ENCODE measurements at places on chromosomes 16 and 17.

DNA sequence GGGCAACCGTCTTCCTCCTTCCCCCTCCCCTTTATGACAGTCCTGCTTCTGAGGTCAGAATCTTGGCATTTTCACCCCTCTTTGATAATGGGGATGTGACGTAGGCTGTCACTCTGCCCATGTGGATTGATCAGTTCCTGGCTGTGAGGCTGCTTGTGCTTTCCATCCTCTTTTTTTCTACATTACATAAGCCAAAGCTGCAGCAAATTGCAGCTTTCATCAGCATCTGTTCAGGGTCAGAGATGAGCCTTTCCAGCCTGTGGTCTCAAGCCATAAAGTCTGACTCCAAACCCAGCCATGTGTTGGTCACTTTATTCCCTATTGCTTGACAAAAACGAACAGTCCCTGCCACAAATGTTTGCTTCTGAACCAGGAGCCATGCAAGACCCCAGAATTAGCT, 535.1 kb downstream of the CDH11 start:
- no peak for DNase-seq

DNA sequence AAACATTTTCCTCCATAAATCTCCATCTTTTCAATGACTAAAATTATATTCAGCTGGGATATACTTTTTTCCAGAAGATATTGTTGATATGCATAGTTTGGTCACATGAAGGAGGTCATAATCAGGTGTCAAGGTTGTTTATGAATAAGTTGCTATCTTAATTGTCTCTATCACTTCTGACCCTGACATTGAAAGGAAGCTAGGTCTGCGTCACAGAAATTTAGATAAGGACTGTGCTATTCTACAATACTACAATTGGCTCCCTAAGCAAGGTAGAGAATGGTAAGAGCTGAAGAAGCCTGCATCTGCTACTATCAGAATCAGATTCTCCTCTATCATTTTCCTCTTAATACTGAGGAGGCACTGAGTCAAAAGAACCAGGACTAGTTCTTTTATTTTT, 67.5 kb downstream of the CACNG1 start:
- DNase-seq = no peak

GRCh38 chr17:38578229-38579082, 27.3 kb downstream of the SRCIN1 start:
- DNase-seq = no peak

GRCh38 chr16:46907061-46907774, 23.1 kb downstream of the GPT2 start:
- DNase-seq = no peak

DNA sequence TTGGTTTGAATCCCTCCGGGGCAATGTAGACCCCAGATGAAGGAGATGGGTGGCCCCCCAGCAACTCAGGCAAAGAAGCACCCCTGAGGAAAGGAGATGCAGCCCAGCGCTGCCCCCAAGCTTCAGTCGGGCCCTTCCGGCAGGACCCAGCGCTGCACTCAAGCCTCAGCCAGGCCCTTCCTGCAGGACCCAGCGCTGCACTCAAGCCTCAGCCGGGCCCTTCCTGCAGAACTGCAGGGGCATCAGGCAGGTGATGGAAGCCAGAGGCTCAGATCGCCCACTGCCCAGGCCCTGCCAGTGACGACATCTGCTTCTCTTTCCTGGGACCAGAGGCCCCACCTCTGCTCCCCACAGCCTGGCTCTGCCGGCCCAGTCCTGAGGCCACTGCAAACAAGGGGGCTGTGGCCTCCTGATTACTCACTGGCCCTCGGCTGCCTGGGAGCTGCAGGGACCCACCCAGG, 7.8 kb downstream of the SOX8 start:
- DNase-seq = no peak

DNA sequence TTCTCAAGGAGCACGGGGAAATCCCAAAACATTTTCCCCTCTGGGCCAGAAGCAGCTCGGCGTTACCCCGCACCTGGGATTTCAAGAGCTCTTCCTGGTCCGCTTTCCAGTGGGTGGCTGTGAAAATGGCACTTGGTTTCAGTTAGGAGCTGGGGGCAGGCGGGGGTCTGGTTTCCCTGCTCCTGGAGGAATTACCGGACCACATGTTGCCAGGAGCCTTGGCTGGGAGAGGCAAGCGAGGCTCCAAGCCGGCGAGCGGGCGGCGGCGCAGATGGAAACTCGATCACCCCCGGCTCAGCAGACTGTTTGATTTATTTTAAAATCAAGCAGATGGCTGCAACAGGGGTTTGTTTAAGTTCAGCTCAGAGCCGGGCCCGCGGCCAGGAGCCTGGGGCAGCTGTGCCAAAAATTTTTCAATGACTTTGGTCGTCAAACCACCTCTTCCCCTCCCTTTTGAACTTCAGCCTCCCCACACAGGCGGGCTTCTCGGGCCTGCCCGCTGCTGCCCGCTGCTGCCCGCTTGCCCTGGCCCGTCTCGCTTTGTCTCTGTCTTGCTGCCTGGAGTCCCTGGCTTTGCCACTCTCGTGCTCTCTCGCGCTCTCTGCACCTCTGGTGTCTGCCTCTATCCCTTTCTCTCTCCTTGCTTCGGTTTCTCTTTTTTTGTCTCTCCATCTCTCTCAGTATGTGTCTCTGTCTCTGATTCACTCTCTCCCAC, 108.0 kb upstream of the CIBAR2 start:
- no peak for DNase-seq

- no peak for DNase-seq
These were observed 159.8 kb downstream of the RPTOR start for GRCh38 chr17:80704381-80704819.

DNA sequence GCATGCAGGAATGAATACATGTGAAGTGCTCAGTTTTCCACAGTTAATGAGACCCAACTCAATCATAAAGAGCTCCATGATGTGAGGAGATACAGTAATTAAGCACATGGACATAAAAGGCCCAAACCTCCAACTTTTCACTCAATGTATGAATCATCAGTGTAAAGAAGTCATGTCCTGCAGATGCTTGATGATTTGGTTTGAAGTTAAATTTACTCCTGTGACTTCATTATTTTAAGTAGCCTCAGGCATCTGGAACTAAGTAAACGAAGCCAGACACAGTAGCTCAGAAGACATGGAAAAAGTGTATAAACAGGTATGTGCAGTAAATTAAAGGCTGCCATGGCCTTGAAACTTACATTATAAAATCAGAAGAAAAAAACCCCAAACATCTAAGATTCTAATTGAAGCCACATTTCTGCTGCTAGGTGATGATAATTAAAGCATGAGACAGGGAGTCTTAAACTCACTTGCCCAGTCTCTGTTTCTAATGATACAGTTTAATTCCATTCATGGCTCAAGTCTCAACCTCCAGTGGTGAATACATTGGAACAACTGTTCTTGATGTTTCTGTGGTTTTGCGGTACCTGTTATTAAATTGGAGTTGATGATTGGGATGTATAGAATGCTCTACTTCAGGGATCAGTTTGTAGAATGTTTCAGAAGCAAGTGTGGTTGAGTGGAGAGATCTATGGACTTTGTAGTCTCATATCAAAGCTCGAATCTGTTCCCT, 28.9 kb upstream of the CCL2 start:
- DNase-seq = no peak

DNA sequence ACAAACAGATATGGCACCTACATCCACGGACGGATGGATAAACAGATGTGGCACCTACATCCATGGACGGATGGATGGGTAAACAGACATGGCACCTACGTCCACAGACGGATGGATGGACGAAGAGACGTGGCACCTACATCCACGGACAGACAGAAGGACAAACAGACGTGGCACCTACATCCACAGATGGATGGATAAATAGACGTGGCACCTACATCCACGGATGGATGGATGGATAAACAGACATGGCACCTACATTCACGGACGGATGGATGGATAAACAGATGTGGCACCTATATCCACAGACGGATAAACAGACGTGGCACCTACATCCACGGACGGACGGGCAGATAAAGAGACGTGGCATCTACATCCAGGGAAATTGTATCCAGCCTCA, 45.6 kb downstream of the TIMM22 start:
- no peak for DNase-seq

Measured in A549 (cell line).